Stomach (tissue), 19 donors: ENCODE measurements at places on chromosomes 5 and 9. TPM values are rescaled to one million over a fixed set of nuclear protein-coding genes. Genes with fewer than 3 reads are reported as not detected.
A peak's percentile ranks its signal among the peaks of the same experiment; 100 is the strongest.

GRCh38 chr5:73444499-73445438, 3.8 kb downstream of the FOXD1 start:
- H3K27ac ChIP-seq = no peak overlapping the region
- no peak for DNase-seq
- peaks cover 15% of the 10 kb centered on the region for H3K4me1 ChIP-seq
- H3K4me3 ChIP-seq = no peak overlapping the region
- peaks cover 92% of the 10 kb centered on the region for H3K27me3 ChIP-seq
- H3K36me3 ChIP-seq = no peaks in the 10 kb centered on the region

DNA sequence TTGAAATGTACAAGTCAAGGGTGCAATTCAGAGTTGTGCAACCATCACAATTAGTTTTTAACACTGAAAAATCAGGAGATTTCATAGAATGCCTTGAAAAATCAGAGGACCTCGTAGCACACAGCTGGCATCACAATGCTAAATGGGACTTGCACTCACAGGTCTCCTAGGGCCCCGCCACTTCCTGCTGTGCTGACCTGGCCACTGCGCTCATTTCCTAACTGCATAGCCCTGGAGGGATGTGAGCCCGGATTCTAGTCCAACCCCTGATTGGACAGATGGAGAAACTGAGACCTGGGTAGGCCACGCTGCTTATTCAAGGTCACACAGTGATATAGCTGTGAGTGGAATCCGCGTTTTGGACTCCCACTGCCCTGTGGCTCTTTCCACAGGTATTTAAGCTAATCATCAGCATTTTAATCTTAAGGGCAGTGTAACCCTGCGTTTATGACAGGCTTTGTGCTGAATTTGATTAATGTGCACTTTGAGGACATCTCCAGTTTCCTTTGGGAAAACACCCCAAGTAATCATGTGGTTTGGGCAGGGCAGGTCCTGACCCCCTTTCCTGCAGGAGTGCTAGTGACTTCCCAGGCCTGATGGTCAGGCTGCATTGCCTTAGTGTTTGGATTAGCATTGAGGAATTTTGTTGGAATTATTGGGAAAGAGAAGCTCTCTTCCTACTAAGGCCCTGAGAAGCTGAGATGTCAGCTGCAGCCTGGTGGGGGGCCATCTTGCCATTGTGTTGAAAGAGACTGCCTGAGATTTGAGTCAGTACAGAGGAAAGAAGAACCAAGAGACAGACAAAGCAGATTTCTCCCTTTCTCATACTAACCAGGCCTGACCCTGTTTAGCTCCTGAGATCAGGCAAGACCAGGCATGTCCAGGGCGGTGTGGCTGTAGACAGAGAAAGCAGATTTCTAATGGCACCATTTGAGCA, 36.2 kb downstream of the STC2 start:
- no peak overlapping the region for H3K4me3 ChIP-seq
- no peaks in the 10 kb centered on the region for H3K36me3 ChIP-seq
- no peak for DNase-seq
- peaks cover 60% of the 10 kb centered on the region for H3K27me3 ChIP-seq

DNA sequence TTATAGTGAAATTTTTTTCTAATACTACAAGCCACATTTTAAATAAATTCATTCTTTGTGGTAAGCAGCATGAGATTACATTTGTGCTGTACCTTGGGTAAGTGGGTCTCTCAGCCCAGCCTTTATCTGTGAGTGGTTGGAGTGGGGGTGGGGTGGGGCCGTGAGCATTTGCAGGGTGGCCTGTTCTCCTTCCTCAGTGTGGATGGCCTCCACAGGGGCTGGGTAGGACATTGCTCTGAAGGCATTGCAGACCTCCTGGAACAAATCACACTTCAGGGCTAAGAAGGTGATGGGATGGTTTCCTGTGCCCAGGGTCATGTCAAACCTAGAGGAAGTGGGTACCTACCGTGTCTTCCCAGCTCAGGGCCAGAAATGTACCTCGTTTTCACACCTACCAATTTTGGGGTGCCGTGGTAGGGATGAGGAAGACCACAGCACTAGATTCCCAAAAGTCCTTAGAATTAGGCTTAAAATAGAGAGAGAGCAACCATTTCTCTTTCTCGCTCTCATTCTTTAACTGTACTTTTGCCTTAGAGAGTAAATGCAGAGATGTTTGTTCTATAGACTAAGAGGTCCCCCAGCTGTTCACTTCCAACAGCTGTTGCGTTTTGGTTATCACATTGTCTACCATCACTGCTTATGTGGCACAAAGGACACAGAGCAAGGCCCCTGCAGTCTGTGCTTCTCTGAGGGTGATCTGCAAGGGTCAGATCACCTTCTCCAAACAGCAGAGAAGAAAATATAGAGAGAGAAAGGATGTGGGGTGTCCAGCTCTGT, 83.4 kb upstream of the CTSL start:
- no peak overlapping the region for H3K27ac ChIP-seq
- H3K4me3 ChIP-seq = no peak overlapping the region
- H3K4me1 ChIP-seq = peaks cover 56% of the 10 kb centered on the region
- peaks cover 30% of the 10 kb centered on the region for H3K36me3 ChIP-seq

GRCh38 chr5:155952486-155953089, 374.4 kb upstream of the SGCD start:
- no peak overlapping the region for H3K27ac ChIP-seq
- no peak overlapping the region for H3K4me3 ChIP-seq
- H3K27me3 ChIP-seq = no peaks in the 10 kb centered on the region
- H3K36me3 ChIP-seq = no peaks in the 10 kb centered on the region
- no peaks in the 10 kb centered on the region for H3K4me1 ChIP-seq
- no peak for DNase-seq

DNA sequence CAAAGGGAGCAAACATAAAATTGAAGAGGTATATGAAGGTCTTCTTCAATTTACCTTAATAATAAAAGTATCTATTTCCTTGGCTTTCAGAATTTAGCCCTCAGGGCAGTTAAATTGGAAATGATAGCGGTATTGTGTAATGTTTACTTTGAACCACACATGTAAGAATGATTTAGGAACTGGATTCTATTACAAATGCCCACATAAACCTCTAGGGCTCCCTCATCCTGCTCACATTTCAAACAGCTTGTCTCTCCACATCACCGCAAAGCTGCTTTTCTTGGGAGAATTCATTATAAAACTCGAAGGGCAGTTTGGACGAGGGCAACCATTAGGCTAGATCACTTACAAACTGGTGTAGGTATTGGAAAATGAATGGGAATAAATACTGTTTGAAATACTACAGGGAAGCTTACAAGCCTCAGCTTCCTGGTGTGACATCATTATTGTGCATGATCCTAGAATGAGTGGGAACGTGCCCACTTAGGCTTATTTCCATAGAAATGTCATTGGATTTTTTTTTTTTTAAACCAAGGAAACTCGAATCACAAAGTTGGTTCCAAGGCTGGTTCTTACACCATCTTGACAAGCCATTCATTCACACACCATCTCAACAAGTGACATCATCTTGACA, 47.3 kb downstream of the MTRR start:
- no peak for DNase-seq
- H3K27ac ChIP-seq = no peak overlapping the region
- H3K27me3 ChIP-seq = no peaks in the 10 kb centered on the region
- no peaks in the 10 kb centered on the region for H3K4me1 ChIP-seq

DNA sequence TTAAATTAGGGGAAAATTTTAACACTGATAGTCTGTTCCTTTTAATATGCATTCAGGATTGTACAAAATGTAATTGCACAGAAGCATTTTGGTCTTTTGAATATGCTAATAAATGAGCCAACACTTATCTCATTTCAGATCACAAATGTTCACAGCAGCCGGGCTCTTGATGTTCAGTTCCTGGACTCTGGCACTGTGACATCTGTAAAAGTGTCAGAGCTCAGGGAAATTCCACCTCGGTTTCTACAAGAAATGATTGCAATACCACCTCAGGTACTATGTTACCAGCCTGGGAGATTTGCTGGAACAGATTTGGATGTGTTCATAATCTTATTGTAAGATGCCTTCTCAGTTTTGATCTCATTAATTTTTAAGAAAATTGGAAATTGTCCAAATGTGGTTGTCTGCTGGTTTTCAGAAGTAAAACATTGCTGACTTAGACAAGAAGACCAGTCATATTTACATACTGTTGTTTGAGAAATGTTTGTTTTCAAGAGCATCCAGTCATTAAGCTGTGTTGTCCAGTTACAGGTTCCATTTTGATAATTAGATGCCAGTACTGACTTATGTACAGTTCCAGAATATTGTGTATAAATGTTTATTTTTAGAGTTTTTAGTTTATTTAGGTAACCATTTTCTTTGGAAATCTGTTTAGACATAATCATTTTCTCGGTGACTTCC, 23.0 kb upstream of the TMOD1 start:
- DNase-seq = no peak
- peaks cover 54% of the 10 kb centered on the region for H3K36me3 ChIP-seq
- no peak overlapping the region for H3K27ac ChIP-seq
- H3K27me3 ChIP-seq = no peaks in the 10 kb centered on the region
- H3K4me1 ChIP-seq = no peaks in the 10 kb centered on the region

DNA sequence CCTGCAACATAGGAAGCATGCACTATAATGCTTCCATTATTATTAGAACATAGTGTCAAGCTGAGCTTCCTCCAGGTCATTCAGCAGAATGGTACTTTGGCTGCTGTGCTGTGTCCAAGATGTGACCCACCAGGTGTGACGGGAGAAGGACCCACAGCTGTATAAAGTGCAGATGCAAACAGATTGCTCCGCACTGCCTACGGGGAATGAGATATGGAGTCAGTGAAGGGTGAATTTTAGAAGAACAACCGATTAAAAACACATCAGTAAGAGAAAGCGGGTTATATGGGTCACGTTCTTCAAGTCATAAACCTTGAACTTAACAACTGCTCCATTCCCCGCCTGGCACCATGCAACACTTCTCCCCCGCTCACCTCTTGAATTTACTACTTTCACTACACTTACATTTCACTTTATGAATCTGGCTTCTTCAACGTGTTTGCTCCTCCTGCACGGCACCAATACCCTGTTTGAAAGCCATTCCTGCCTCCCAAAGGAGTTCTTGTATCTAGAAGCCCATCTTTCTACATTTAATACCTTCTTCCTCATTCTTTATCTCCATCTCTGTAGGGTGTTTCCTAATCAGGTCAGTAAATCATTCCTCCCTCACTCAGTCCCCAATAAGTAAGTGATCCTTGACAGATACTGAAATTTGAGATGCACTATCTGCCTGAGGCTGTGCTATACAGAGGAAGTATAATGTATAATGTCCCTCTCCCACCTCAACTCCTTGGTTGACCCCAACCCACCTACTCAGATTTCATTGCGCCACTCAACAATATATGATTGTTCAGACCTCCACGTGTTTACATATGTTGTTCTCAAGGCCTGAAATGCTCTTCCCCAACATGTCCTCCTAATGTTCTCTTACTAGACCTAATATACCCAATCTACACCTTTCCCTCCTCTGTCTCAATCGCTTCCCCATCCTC, 25.9 kb downstream of the BRINP1 start:
- no peaks in the 10 kb centered on the region for H3K27me3 ChIP-seq
- H3K27ac ChIP-seq = no peak overlapping the region
- no peak for DNase-seq
- H3K4me3 ChIP-seq = no peak overlapping the region
- H3K4me1 ChIP-seq = no peaks in the 10 kb centered on the region
- no peaks in the 10 kb centered on the region for H3K36me3 ChIP-seq

GRCh38 chr9:91379426-91379825, 17.7 kb upstream of the AUH start:
- DNase-seq = no peak
- no peaks in the 10 kb centered on the region for H3K27me3 ChIP-seq
- no peak overlapping the region for H3K4me3 ChIP-seq
- no peak overlapping the region for H3K27ac ChIP-seq
- no peaks in the 10 kb centered on the region for H3K36me3 ChIP-seq
- no peaks in the 10 kb centered on the region for H3K4me1 ChIP-seq

DNA sequence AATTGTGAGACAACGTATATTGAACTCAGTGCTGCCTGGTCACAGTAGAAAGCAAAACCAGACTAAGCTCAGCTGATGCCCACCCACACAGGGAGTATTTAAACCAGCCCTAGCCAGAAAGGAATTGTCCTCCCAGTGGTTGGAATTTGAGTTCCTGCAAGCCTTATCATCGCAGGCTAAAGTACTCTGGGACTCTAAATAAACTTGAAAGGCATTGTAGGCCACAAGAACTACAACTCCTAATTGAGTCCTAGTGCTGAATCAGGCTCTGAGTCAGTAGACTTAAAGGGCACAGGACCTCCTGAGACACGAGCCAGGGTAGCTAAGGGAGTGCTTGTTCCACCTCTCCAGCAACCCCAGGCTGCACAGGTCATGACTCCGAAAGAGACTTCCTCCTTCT, 171.4 kb downstream of the MCTP1 start:
- no peaks in the 10 kb centered on the region for H3K36me3 ChIP-seq
- no peaks in the 10 kb centered on the region for H3K4me1 ChIP-seq
- no peaks in the 10 kb centered on the region for H3K27me3 ChIP-seq
- H3K4me3 ChIP-seq = no peak overlapping the region

DNA sequence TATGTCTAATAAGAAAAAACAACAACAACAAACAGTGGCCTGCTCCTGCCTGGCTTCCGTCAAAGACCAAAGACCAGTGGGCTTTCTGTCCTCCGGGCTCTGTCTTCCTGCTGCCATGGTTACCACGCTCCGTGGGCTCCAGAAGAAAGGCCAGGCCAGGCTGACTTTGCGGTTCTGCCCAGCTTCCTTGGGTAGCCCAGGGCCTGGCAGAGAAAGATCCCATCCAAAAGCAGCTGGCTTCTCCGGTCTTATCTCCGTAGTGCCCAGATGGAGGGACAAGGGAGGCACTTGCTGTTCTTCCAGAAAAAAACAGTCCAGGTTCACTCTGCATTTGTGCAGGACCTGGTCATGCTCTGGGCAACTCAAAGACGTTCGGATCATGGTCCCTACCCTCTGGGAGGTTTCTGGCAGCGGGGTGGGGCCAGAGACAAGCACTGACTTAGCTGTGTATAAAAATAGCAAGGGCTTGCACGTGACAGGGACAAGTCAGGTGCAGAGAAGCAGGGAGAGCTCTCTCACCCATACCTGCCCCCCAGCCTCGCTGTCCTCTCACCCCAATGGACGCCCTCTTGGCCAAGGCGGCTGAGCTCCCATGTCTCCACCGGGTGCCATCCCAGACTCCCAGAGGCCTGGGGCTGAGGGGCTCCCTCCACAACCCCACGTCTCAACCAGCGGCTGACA, 212.2 kb downstream of the C9orf50 start:
- H3K27me3 ChIP-seq = no peaks in the 10 kb centered on the region
- no peaks in the 10 kb centered on the region for H3K36me3 ChIP-seq
- DNase-seq = peak; percentile 86

GRCh38 chr5:55453211-55453610, 81.6 kb downstream of the PLPP1 start:
- no peak overlapping the region for H3K27ac ChIP-seq
- no peak for DNase-seq
- no peaks in the 10 kb centered on the region for H3K36me3 ChIP-seq
- H3K27me3 ChIP-seq = no peaks in the 10 kb centered on the region

Gene STC2
- 2.6 TPM for total RNA-seq

Gene F12
- total RNA-seq = not detected

Gene SLC23A1
- not detected for total RNA-seq

Gene ZNF346
- total RNA-seq = 122 TPM

Gene HBEGF
- 1.2 TPM for total RNA-seq

Gene MVB12B
- total RNA-seq = 11.2 TPM
